ENCODE measurements at places on chromosomes 5 and 9.

GRCh38 chr5:164277720-164278119, 772.3 kb downstream of the MAT2B start:
- no peak for DNase-seq

- DNase-seq, result no peak
Measured at GRCh38 chr9:127253446-127253845, 11.1 kb upstream of the GARNL3 start.

- no peak for DNase-seq
Measured at GRCh38 chr9:138007566-138007917, 130.0 kb downstream of the CACNA1B start.

DNA sequence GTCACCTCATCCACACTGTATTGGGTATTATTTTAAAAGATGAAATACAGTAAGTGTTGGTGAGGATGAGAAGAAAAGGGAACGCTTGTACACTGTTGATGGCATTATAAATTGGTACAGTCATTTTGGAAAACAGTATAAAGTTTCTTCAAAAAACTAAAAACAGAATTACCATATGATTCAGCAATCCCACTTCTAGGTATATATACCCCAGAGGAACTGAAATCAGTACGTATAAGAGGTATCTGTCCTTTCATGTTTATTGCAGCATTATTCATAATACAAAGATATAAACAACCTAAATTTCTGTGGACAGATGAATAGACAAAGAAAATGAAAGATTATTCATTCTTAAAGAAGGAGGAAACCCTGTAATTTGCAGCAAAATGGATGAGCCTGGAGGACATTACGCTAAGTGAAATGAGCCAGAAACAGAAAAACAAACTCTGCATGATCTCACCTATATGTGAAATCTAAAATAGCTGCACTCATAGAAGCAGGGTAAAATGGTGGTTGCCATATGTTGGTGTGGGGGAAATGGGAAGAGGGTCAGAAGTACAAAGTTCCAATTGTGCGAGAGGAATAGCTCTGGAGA, 191.6 kb downstream of the TRIM36 start:
- DNase-seq, result no peak

DNA sequence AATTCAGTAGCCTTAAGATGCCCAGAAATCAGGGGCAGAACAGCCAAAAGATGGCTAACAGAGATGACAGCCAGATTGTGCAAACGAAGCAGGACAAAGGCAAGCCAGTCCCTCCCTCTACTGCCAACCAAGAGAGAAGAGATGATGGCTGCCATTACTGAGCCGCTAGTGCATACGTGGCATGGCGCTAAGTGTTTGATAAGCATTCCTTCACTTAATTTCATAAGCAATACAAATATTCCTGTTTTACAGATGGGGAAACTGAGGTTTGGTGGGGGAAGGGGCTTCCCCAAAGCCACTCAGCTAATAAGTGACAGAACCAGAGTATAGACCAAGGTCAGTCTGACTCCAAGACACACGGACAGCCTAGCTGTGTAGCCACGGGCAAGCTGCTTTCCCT, 44.1 kb downstream of the STK10 start:
- no peak for DNase-seq

GRCh38 chr5:133967124-133967523, 1.3 kb downstream of the C5orf15 start:
- peak; percentile 23 for DNase-seq

DNA sequence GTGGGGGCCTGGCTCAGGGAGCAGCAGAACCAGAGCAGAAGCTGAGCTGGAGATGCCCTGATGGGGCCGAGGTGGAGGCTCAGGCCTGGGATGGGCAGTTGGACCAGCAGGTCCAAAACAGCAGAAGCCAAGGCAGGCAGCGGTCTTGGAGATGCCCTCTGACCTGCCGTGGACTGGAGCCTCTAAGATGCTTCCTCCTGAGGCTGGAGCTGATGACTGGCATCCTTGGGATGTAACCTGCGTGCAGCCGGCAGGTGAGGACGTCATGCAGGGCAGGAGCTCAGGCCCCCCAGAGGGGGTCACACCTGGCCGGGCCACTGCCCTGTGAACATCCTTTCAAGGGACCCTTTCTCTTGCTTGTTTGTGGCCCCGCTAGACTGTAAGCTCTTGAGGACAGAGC, 162.0 kb downstream of the RGS3 start:
- DNase-seq, result no peak

- peak; percentile 28 for DNase-seq
Measured at GRCh38 chr5:73338256-73339050, 110.1 kb downstream of the FOXD1 start.

DNA sequence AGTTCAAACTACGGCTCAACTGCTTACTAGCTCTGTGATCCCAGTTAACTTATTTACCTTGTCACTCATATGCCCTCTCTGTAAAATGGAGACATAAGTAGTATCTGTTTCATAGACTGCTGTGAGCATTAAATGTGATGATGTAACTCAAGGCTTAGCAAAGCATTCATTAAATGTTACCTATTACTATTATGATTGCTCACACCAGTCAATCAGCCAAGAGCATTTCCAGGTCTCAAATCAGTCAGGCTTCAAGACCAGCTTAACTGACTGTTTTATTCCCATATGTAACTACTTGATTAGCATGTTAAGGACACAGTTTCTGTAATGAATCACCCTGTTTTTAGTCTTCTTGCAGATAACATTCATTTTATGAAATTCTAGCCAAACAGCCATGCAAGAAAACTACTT, 413.3 kb downstream of the MLLT3 start:
- DNase-seq, result no peak

GRCh38 chr5:164296603-164297080, 791.2 kb downstream of the MAT2B start:
- DNase-seq, result no peak

DNA sequence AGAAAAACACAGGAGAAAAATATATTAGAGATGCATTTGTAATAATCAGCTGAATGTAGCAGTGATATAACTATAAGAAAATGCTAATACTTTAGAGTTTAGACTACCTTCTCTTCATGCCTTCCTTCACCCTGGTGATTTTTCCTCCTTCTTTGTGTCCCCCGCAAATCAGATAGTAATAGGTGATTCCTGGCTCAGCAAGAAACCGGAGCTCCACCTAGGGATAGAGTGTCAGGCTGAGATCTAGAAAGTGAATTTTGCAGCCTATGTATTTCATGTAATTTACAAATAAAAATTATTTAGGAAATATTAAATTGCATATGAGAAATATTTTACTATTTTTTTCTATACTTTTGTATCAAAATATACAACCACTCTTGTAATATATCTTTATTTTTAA, 109.8 kb upstream of the ST8SIA4 start:
- DNase-seq, result no peak

GRCh38 chr9:16869882-16870595, 431 bp downstream of the BNC2 start:
- DNase-seq, result peak; percentile 56

- DNase-seq, result no peak
Measured at GRCh38 chr5:2660315-2660714, 91.2 kb downstream of the IRX2 start.

DNA sequence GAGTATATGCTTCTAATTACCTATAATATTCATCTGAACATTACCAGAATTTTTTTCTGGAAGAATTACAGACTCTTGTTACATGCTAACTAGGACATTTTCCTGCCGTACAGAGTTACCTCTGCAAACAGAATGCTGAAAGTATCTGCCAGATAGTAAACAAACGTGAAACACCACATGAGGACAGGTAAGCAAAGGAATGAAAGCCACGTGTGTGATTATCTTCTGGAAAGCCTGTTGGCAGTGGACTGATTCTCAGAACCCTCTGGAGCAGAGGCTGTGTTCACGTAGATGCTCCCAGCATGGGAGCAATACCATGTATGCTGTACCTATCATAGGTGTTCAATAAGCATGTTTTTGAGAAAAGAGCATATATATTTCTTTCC, 472.6 kb downstream of the ENC1 start:
- DNase-seq, result peak; percentile 9

DNA sequence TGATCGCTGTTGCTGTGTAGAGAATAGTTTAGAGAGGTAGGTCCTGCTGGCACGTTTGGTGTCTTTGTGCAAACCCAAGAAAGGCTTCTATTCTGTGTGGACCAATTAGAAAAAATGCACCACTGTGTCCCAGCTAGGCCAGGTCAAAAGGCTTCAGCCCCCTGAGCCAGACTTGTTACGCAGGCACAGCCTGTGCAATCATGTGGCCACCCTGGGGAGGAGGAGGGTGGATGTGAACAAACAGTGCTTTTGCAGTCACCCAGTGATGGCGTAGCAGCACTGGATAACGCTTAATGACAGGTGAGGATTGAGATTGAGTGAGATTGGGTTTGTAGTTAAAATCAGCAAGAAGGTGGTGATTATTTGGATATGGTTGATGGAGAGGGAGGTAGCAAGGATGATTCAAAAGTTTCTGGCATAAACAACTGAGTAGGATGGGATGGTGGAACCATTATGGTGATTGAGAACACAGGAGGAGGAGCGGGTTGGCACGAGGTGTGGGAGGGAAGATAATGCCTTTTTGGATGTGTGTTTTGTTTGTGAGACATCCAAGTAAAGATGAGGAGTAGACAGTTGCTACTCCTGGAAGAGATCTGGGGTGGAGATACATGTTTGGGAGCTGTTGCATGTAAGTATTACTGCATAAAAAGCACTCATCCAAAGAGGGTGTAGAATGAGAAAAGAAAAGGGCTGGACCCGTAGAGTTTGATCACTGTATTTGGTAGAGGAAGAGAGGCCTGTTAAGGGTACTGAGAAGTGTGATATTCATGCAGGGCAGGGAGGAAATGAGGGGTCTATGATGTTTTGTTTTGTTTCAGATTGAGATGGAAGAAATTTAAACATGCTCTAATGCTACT, 6.7 kb downstream of the GCNT1 start:
- no peak for DNase-seq

DNA sequence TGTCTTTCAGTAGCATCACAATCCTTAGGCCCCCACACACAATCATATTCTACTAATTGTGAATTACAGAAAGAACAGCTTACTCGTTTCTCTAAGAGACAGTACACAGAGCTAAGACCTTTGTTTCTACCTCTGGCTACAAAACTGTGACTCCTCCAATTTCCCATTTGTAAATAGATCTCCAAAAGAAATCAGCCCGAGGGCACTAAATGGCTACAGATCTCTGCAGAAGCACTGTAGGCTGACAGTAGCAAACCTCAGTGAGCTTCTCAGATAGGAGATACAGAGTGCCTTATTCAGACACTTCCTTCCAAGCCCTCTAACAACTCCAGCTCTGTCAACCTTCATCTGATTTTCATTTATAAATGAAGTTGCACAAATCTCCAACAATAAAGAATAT, 51.0 kb downstream of the EFNA5 start:
- peak; percentile 53 for DNase-seq

DNA sequence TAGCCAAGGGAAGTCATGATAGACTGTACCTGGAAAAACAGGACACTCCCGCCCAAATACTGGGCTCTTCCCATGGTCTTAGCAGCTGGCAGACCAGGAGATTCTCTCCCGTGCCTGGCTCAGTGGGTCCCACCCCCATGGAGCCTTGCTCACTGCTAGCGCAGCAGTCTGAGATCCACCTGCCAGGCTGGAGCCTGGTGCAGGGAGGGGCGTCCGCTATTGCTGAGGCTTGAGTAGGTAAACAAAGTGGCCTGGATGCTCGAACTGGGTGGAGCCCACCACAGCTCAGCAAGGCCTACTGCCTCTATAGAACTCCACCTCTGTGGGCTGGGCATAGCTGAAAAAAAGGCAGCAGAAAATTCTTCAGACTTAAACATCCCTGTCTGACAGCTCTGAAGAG, 10.1 kb upstream of the THG1L start:
- DNase-seq, result no peak

Data from M059J (cell line).